ENCODE measurements at places on chromosomes 1 and 21.
A peak's percentile ranks its signal among the peaks of the same experiment; 100 is the strongest.

DNA sequence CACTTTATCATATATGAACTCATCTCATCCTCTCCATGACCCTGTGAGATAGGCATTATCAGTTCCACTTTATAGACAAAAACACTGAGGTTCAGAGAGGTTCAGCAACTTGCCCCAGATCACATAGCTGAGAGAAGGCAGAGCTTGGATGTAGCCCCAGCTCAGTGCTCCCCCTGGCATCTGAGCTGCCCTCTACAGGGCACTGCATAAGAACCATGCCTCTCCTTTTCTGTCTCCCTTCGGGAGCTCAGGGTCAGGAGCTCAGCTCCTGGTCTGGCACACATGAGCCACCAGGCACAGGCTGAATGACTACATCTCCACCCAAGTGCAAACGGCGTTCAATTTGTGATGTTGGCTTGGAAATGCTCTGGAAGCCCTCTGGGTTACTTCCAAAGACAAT lies 16.9 kb downstream of the RAB7B start:
- no peak for DNase-seq

- no peak for DNase-seq
These were observed 33.5 kb downstream of the GPA33 start for GRCh38 chr1:167056529-167057231.

DNA sequence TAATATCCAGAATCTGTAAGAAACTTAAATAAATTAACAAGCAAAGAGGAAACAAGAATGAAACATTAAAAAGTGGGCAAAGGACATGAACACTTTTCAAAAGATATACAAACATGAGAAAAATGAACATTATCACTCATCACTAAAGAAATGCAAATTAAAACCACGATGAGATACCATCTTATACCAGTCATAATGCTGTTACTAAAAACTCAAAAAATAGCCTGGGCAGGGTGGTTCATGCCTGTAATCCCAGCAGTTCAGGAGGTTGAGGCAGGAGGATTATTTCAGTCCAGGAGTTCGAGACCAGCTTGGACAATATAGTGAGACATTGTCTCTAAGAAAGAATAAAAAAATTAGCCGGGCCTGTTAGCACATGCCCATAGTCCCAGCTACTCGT lies 6.1 kb downstream of the ZNF124 start:
- no peak for DNase-seq

GRCh38 chr1:23650344-23650990 lies 41.1 kb upstream of the RPL11 start:
- no peak for DNase-seq

DNA sequence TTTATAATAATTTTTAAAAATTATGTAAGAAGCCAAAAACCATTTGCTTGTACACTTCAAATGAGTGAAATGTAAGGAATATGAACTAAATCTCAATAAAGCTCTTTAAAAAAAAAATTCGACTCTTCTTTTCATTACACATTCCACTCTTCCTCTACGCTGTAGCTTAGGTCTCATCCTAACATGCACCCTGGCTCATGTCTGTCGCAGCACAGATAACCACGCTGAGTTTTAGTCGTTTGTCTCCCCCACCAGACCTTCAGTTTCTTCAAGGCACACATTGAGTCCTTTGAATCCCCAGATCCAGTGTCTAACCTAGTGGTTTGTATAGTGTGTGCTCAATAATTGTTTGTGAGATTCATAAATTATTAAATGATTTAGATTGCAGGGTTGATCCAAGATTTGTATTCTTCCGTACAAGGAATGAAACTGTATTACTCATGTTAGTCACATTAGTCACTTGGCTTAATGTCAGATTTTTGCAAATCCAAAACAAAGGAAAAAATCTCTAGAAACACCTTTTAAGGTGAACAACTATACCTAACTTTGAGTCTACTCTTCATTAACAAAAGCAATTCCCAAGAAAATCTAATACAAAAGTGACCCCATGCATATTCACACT lies 57.3 kb downstream of the SLC25A24 start:
- no peak for DNase-seq

- no peak for DNase-seq
These were observed 31.6 kb downstream of the PTGS2 start for GRCh38 chr1:186648613-186649012.

DNA sequence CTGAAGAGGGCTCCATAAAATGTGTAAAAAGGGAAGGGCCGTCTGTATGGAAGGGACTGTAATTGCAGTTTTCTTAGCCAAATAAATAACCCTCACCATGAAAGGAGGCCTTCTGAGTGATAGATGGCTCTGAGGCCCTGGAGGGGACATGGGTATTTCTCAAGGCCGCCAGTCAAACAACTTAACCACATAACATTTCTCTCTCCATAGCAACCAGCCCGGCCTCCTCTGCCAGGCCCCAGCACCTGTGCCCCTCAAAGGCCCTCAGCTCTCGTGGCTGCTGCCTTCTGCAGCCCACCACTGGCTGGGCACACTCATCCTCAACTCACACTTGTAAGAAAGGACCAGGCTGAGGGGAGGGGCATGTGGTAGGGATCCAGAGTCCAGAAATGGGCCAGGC lies 57.0 kb upstream of the GJB5 start:
- DNase-seq = no peak

DNA sequence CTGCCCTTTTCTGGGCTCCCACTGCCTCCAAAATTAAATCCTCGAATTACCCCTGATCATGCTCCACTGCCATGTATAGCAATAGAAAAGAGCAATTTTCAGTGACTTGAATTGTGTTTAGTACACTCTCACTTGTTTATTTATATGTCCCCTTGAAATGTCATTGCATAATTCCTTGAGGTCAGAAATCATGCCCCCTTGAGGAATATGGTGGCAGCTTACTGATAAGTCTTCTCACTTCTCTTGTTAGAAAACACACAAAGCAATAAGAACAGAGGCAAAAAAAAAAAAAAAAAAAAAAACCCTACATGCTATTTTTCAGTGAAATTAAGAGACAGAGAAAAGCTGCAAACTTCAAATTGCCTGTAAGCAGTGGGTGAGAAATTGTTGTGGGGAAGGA lies 37.5 kb downstream of the GPR88 start:
- no peak for DNase-seq

DNA sequence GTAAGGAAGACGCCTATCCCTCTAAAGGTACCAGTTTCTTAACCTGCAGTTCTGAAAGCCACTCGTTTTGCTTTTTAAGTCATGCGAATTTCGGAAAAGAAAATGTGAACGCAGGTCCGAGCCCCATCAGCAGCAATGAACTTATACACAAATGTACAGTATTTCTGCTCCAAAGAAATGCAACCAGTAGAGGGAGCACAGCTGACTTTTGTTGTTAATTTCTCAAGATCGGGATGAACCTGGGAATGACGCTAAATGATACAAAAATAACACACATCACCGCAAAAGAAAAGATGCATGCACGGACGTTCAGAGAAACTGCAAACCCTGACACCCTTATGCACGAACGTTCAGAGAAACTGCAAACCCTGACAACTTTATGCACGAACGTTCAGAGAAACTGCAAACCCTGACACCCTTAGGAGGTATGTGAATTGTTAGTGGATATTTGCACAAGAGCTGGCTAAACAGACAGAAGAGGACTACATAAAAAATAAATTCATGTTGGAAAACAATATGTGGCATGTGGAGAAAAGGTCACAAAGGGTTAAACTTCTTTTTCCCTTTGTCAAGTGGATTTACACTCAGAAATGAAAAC lies 3.5 kb upstream of the TIAM1 start:
- DNase-seq = no peak

- DNase-seq = no peak
These were observed 6.8 kb upstream of the SKI start for GRCh38 chr1:2221271-2221670.

DNA sequence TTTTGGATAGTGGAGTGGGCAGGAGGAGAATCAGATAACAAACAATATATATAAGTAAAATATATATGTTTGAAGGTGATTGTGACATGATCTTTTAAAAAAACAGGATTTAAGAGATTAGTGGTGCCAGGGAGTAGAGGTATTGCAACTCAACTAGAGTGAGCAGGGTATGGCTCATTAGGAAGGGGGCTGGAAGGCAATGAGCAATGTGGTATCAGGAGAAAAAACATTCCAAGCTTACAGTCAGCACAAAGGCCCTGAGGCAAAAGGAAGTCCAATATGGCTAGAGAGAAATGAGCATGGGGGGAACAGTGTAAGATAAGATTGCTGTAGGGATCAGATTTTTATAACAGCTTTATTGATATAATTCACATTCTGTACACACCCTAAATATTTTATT lies 5.3 kb upstream of the GADD45A start:
- DNase-seq = no peak

- no peak for DNase-seq
These were observed 17.2 kb downstream of the NFYC start for GRCh38 chr1:40708750-40709099.

DNA sequence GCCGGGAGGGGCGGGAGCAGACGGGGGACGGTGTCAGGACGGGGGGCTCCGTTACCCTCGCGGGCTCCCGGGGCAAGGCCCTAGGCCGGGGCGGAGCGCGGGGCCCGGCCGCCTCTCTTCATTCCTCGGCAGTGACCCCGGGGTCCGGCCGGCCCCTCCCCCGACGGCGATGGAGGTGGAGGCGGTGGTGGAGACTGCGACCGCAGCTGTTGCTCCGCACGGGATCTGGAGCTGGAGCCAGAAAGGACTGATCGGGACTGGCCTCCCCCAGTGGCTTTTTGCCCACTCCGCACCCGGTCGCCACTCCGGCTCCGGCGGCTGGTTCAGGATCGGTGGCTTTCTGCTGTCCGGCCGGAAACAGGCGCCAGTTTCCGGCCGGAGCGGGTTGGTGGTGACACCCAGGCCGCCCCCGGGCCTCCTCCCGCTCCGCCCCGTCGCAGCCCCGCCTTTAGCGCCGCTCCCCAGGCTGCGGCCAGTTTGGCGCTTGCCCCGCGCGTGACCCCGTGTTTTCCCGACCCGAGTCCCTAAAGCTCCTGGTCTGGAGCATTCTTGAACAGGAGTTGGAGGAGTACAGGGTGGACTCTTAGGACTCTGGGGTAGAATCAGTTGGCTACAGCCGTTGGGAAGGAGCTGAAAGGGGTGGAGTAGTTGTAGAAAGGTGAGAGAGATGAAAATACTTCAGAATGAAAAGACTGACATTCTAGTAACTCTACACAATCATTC lies at the start of gene OTUD7B:
OTUD7B (minus strand) TSS at position 334 of the 723 bp plus-strand sequence. CDS start 33,216 bp downstream, outside the sequence.
- peak; percentile 91 for DNase-seq

GRCh38 chr1:205926636-205927035 lies 16.6 kb downstream of the SLC26A9 start:
- DNase-seq = no peak

DNA sequence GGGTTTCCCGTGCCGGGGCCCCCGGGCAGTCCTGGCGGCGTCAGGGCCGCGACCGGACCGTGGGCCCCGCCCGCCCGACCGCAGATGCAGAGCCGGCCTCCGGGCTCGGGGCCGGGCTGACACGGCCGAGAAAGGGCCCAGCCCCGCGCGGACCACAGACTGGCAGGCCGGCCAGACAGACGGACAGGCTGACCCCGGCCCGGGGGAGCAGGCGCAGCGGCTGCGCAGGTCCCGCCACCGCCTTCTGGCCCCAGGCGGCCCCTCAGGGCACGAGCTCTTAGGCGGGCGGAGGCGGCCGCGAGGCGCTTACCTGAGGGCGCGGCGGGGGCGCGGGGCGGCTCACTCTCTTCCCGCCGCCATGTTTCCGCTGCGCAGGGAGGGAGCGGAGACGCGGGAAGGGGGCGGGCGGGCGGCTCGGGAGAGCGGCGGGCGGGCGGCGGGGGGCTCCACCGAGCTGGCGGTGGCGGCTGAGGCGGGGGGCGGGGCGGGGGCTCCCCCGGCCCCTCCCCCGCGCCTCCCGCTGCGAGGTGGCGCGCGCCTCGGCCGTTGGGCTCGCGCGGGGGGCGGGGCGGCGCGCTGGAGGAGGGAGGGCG lies at the start of gene SCMH1:
SCMH1 (minus strand) TSS at position 558 of the 593 bp plus-strand sequence. CDS start 56,173 bp downstream, outside the sequence.
- DNase-seq = peak; percentile 56

GRCh38 chr21:42080788-42081083 lies 9.6 kb downstream of the UMODL1 start:
- DNase-seq = no peak

GRCh38 chr1:25744140-25744581 lies 55.8 kb upstream of the SELENON start:
- peak; percentile 61 for DNase-seq

- peak; percentile 85 for DNase-seq
These were observed 5.8 kb upstream of the FNBP1L start for GRCh38 chr1:93442008-93442666.

GRCh38 chr1:35768350-35769187 lies 1.2 kb downstream of the CLSPN start:
- no peak for DNase-seq

GRCh38 chr1:6685381-6685780 lies 16.2 kb downstream of the DNAJC11 start:
- no peak for DNase-seq

GRCh38 chr1:177246710-177247580 lies 76.2 kb downstream of the BRINP2 start:
- DNase-seq = no peak

Measured in transverse colon (tissue), 4 donors.